ENCODE measurements at places on chromosomes 16 and 17.
A peak's percentile ranks its signal among the peaks of the same experiment; 100 is the strongest.

GRCh38 chr17:42529061-42529460, 7.0 kb upstream of the NAGLU start:
- DNase-seq: no peak

- no peak for DNase-seq
Measured at GRCh38 chr17:9729735-9730420, 61.5 kb downstream of the DHRS7C start.

GRCh38 chr16:70789595-70790447, 11.1 kb downstream of the VAC14 start:
- no peak for DNase-seq

DNA sequence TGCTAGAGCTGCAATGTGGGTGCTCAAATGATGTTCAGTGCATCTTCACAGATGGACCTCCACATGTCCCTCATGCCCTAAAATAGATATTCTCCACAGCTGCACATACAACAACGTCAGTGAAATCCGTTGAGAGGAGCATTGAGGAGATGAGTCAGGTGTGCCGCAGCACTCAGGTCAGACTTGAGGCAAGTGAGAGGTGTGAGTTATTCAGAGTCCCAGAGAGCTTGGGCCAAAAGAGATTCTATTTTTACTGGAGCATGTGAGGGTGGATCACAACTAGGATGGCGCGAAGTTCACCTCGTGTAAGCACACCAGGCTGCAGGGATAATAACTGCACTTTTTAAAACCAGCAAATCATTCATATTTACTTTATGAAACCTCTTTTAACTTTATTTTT, 645.3 kb downstream of the MAF start:
- DNase-seq: no peak

DNA sequence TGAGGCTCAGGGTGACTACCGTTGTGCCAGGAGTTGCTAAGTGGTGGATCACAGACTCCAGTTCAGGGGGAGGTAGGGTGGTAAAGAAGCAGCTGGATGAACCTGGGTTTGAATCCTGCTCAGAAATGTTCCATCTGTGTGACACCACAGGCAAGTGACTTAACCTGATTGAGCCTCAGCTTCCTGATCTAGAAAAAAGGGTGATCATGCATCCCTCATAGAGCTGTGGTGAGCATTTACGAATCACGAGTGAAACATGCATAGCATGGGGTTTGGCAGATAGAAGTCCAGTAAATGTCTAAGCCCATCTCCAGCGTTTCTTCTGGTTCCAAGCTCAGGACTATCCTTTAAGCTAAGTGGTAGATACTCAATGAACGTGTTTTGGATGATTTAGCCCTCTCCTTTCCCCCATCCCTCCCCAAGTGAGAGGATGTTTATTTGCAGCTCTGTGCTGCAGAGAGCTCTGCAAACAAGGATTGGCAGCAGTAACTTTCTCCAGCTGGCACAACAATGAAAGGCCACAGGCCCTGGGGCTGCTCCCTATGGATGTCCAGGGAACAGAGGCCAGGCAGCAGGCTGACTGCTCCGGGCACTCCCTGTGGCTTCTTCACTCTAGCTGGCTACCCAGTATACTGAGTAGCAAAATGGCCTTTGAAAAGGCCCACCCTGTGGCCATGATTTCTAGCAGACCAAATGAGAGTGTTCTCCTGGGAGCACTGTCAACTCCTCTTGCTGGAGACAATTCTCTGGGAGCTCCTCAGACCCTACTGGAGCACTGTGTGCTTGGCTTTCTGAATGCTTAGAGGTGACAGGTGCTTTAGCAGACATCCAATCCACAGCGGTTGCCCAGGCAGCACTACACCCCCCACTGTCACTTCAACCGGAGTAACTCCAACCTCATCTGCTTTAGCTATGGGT, 21.3 kb downstream of the CA4 start:
- peak; percentile 65 for DNase-seq

- no peak for DNase-seq
Measured at GRCh38 chr17:4509923-4510617, 11.4 kb downstream of the SPNS2 start.

Measured in anterior cingulate cortex (tissue), 58 donors.